ENCODE measurements at places on chromosomes 3 and 15.

DNA sequence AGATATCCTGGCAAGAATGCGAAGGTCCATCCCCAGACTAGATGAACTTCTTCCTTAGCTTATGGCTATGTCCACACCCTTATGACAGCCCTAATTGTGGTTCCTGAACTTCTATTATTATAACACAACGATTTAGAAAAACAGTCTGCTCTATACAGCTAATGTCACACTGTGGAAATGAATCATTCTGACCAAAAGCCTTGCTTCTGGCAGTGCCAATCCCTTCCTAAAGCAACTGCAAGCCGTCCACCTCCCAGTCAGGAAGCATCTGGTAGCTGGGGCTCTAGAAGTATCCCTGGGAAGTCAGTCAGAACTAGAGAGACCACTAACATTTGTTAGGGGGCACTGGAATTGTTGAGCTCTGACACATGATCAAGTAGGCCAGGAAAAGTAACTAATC is 45.0 kb downstream of the MYO5A start:
- DNase-seq: no peak

GRCh38 chr3:122893754-122894668 is 99.1 kb downstream of the SLC49A4 start:
- DNase-seq: no peak

- DNase-seq: no peak
Measured at GRCh38 chr3:114005481-114005880, 50.8 kb downstream of the CCDC191 start.

DNA sequence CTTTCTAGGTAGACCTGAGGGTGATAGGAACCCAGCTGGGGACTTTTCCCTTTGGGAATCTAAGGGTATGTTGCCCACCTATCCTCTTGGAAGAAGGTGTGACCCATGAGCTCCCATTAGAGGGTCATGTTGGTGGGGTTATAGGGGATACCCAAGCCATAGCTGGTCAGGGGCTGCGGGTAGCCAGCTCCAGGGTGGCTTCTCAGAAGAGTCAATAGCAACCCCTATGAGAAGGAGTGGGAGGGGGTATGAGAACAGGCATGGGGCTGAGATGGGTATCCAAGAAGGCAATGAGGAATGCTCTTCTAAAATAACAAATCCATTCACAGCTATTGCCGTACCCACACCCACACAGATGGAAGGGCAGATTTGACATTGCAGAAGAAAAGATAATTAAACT is 217.8 kb downstream of the UACA start:
- no peak for DNase-seq

DNA sequence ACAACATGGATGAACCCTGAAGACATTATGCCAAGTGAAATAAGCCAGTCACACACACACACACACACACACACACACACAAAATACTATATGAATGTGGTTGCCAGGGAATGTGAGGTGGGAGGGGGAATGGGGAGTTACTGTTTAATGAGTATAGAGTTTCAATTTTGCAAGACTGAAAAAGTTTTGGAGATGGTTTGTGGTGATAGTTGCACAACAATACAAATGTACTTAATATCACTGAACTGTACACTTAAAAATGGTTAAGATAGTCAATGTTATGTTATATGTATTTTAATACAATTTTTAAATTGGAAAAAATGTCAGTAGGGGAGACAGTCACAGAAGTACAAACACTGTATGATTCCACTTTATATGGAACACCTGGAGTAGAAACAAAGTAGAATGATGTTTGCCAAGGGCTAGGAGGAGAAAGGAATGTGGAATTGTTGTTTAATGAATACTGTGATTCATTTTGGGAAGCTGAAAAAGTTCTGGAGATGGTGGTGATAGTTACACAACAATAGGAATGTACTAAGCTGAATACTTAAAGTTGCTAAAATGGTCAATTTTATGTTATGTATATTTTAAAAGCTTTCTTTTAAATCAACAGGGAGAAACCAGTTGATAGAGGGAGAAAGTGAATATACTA is 76.6 kb downstream of the RPL39L start:
- peak; percentile 36 for DNase-seq

GRCh38 chr3:172341482-172342059 is 106.7 kb downstream of the GHSR start:
- peak; percentile 29 for DNase-seq

DNA sequence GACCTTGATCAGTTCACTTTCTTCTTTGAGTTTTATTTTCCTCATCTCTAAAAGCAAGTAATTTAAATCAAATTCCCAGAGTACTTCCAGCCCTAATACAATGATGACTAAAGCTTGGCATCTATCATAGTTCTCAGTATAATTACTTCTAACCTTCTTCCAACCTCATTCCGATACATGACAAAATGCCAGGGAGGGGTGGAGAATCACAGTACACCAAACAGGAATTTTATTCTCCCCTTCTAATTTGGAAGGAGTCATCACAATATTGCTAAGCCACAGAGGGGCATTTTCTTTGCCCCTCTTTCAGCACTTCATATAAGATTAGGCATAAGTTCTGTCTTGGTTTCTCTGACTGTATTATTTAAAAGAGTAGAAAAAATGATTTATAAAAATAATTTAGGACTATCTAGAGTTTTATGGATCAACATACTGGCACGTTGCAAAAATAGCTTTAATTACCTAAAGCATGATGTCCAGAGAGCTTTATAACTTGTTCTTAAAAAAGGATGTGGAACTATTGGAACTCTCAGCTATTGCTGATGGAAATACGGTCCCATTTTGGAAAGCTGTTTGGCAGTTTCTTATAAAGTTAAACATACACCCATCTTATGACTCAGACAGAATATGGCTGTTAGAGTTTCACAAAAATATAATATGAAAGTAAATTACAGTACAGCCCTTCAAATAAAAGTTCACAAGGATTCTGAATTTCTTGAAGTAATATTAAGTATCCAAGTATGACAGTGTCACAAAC is 86.9 kb upstream of the UBE2E2 start:
- no peak for DNase-seq
